ENCODE measurements at places on chromosomes 3 and 15. TPM values are rescaled to one million over a fixed set of nuclear protein-coding genes. Genes with fewer than 3 reads are reported as not detected.

DNA sequence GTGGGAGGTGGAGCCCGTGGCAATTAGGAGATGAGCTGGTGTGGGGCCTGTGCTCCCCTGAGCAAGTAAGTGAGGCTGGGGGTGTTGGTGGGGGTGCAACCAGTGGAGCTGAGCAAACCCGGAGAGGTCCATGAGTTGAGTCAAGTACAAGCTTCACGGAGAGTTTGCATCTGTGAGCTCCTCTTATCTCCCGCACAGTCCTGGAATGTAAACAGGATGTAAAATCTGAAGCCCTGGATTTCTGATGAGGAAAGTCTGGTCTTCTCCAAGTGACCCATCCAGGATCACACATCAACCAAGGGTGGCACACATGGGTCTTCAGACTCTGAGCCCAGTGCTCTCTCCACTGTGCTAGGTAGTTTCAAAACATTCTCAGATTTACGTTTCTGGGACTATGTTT, 67.8 kb downstream of the LSM3 start:
- no peak for DNase-seq

GRCh38 chr3:142963516-142964448, at the start of gene PAQR9:
PAQR9 (minus strand) TSS chr3:142963674; CDS start chr3:142963336, 338 bp downstream.
- DNase-seq: peak; percentile 17

The ZNF445 gene
- 3.7 TPM for total RNA-seq

GRCh38 chr3:16600780-16601536, 4.3 kb downstream of the DAZL start:
- peak; percentile 66 for DNase-seq

DNA sequence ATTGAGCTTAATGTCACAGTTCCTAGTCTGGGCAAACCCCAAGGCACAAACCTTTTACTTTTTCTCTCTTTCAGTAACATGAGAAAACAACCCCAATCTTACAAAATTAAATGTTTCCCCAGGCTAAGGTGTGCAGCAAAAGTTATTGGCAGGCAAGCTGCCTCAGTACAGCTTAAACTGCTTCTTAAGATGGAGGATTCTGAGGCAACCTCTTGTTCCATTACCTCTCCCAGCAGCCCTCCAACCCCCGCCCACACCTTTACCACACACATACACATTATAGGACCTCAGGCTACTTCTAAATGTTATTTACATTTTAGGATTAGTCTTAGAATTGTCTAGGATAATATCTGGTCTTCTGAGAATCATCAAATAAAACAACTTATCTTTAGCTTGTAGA, 22.3 kb upstream of the CBLB start:
- no peak for DNase-seq

DNA sequence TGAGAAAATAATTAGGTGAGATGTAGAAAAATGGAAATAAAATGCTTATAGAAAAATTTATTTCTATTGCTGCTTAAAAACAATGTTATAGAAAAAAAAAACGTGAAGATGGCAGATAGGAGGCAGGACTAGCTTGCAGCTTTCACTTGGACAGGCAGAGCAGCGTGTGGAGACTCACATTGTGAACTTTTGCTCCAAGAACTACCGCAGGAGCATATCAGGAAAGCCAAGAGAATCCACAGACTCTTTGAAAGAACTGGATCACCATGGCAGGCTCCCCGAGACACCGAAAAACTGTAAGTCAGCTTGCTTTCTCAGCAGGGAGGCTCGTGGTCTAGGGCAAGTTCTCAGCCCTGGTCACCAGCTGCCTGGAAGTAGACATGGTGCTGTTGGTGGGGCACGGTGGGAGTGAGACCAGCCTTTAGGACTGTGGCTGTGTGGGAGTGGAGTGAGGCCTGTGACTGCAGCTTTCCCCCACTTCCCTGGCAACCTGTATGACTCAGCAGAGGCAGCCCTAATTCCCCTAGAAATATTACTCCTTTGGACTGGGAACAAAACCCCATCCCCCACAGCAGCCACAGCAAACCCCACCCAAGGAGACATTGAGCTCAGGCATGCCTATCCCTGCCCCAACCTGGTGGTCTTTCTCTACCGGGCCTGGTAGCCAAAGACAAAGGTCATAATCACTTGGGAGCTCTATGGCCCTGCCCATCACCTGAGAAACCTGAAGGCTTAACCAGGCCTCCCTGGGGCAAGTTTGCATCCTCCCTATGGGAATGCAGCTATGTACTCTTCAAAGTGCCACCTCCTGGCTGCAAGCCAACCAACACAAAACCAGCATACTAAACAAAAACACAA, 22.8 kb downstream of the STRIT1 start:
- peak; percentile 59 for DNase-seq

The FYTTD1 gene
- 77.9 TPM for total RNA-seq

The PCSK6 gene
- 0.48 TPM for total RNA-seq

DNA sequence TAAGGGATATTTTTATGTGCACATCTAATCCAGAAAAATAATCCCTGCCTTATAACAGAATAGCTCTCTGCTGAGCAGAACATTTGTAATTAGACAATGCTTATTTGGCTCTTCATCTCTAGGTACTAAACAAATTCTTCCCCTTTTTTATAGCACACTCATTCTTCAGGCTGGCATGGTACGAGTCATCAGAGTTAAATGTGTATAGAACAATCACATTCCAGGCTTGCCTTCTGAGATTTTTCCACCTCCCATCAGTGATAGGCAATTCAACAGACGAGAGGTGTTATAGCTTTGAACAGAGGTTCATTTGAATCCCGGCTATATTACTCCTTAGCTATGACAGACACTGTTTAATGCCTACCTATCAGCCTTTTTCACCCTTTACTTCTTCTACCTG, 21.4 kb upstream of the SPPL2A start:
- no peak for DNase-seq

GRCh38 chr3:122427857-122428471, 12.1 kb upstream of the WDR5B start:
- DNase-seq: no peak

GRCh38 chr3:155185631-155186071, 105.5 kb downstream of the MME start:
- peak; percentile 71 for DNase-seq

DNA sequence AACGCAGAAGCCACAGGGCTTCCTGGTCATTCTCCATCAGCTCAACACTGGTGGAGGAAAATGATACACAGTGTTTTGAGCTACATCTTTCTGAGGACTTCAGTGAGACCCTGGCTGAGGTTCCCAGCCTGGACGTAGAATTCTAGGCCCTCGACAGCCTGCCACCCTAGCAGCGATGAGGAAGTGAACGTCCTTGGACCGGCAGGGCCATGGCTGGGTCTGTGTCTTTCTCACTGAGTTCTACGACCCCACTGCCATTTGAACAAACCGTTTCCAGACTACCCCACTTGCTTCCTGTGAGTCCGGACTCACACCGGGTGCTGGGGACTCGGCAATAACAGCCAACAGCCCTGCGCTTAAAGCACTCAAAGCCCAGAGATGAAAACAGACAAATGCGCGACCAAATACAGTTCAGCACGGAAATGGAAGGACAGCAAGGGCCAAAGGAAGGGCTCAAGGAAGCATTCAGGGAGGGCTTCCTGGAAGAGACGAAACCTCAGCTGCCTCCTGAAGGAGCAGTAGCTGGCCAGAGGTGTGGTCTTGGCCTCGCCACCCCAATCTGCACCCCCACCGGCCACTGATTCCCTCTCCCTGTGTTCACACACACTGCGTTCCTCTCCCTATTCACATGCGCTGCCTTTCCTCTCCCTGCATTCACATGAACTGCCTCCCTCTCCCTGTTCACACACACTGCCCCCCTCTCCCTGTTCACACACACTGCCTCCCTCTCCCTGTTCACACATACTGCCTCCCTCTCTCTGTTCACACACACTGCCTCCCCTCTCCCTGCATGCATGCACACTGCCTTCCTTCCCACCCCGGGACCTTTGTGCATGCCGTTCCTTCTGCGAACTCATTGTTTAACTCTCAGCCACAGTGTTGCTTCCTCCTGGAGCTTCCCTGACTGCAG, 136.3 kb upstream of the PRR20G start:
- no peak for DNase-seq

The SAMD7 gene
- total RNA-seq: not detected

DNA sequence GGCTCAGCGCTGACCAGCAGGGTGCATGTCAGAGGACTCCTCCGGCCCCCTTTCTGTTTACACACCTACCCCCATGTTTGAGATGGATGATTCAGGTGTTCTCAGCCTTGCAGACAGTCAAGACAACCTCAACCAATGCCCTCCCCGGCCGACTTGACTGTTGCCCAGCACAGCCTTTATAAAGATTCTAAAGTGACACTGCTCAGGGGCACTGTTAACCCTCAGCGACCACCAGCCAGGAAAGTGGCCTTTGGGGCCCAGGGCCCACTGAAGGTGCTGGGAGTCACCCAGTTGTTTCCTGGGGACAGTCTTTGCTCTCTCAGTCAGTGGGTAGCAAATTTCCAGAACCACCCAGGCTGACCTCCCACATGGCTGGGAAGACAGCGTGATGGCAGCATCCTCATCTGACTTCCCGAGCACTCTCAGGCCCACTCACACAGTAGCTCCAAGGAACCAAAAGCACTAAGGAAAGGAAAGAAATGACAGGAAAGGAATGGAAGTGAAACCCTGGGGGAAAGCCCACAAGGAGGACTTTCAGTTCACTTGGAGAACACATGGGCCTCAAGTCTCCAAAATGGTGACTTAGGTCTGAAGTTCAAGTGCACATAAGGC, 128.4 kb downstream of the ASB7 start:
- no peak for DNase-seq

DNA sequence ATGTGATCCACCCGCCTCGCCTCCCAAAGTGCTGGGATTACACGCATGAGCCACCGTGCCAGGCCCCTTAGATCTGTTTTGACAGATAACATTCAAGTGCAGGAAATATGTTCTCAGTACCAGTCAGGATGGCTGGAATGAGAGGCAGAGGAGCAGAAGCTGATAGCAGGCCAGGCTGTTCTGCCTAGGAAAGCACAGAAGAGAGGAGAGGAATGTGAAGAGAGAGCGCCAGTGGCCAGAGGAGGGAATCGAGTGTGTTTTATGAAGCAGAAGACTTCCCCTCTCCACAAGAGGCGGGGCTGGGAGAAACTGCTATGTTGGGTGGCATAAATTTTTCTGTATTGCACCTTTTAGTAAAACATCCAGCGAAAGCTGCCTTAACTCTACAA, 32.0 kb upstream of the RYK start:
- no peak for DNase-seq

GRCh38 chr3:162168715-162169114, 672.1 kb downstream of the OTOL1 start:
- no peak for DNase-seq

The FAM81A gene
- 4.9 TPM for total RNA-seq

The CPNE9 gene
- not detected for total RNA-seq

GRCh38 chr3:45132568-45133211, 13.5 kb downstream of the CDCP1 start:
- peak; percentile 96 for DNase-seq

DNA sequence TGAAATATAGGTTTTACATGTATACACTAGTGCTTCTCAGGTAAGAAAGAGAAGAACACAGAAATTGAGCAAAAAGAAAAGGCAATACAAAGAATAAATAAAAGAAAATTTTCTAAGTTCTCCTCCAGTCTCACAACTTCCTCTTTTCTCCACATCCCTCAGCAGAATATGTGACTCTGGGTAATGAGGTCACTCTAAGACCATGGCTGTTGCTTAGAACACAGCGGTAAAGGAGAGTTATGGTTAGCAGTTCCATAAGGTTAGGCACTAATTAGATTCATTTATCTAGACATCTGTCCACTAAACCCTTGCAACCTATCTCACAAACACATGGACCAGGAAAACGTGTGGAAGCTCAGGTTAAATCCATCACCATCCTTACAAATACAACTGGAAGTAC, 47.9 kb downstream of the IGSF11 start:
- DNase-seq: no peak

- peak; percentile 14 for DNase-seq
Measured at GRCh38 chr15:88074386-88074785, 182.2 kb downstream of the NTRK3 start.

DNA sequence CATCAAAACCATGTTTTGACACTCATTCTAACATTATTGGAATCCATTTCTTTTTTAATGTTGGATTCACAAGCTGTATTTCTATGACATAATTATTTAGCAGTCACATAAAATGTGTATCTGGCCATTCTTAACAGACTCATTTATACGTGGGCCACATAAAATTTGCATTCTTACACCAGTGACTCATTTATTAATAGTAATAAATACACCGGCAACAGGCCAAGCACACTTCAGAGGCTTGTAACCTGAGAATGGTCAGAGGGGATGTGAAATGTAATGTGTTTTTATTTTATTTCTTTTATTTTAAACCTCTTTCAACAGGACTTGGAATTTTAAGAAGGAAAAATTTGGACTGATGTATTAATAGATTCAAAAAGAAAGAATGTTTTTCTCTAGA, 384.9 kb upstream of the RARB start:
- DNase-seq: no peak

The CCR5 gene
- total RNA-seq: not detected

The PRR20G gene
- total RNA-seq: not detected

DNA sequence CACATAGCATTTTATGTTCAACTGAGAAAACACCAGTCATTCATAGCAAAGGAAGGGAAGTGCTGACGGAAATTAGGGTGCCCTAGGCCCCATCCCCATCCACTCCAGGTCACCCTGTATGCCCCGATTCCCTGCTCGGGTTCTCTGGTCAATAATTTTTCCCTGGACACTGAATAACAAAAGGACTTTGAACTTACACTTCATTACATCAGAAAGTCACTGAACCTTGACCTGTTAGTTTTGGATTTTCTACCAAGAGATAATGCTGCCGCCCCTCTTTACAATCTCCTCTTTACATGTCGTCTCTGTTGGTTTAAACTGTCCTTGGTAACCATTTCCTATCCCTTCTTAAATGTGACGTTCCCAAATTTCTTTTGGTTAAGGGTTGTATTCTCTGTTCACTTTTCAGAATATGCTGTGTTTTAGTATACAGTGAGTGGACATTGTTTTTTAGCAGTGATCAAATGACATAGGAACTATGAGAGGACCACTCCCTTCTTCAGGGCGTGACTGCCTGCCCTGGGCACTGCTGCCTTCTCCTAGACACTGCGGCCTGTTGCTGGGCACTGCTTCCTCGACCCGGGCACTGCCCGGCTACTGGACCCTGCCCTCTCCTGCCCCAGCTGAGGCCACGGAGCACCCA, 13.6 kb upstream of the AHSG start:
- no peak for DNase-seq

The C2CD4A gene
- total RNA-seq: not detected

The GOLGA8S gene
- total RNA-seq: 0.48 TPM

- no peak for DNase-seq
Measured at GRCh38 chr3:155334914-155335723, 41.6 kb upstream of the STRIT1 start.

The HTR3E gene
- total RNA-seq: not detected

DNA sequence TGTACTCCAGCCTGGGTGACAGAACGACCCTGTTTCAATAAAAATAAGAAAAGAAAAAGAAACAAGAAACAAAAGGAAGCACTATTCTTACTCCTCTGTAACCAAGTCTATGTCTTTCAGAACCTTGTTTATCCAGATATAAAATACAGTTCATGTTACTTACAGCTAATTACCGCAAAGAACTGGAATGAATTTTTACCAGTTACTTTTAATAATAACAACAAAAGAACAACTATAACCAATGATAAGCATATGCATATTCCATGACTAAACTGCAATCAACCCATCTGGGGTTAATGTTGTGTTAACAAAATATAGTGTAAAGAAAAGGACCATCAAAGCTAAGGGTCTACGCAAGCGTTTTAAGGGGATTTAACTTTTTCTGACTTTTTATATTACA, 123.2 kb downstream of the SNRK start:
- no peak for DNase-seq

The SH2D7 gene
- not detected for total RNA-seq

The ABHD2 gene
- 237 TPM for total RNA-seq

The GALNT15 gene
- not detected for total RNA-seq

All from RPMI7951 (cell line).